ENCODE measurements at places on chromosomes 16 and 17. TPM values are rescaled to one million over a fixed set of nuclear protein-coding genes. Genes with fewer than 3 reads are reported as not detected.

Gene CCP110
- total RNA-seq: 13.0 TPM

Gene HSD3B7
- total RNA-seq: not detected

Gene PHKB
- total RNA-seq: 96.6 TPM

Gene FAM234A
- total RNA-seq: 26.5 TPM

Gene PRSS53
- 8.2 TPM for total RNA-seq

Gene KCNH4
- 0.47 TPM for total RNA-seq

Gene WFIKKN1
- total RNA-seq: 0.22 TPM

Gene KRT23
- total RNA-seq: not detected

Gene DPEP2
- 52.4 TPM for total RNA-seq

Gene LGALS9
- 122 TPM for total RNA-seq

Gene DPEP2NB
- total RNA-seq: not detected

Gene DNAAF8
- not detected for total RNA-seq

Gene C16orf95
- total RNA-seq: 2.1 TPM

Gene HS3ST6
- total RNA-seq: not detected

GRCh38 chr17:73342541-73343167 lies 30.9 kb upstream of the CDC42EP4 start:
- no peak for DNase-seq

- DNase-seq: no peak
Observed at GRCh38 chr16:4359914-4360313, 8.8 kb upstream of the PAM16 start.

DNA sequence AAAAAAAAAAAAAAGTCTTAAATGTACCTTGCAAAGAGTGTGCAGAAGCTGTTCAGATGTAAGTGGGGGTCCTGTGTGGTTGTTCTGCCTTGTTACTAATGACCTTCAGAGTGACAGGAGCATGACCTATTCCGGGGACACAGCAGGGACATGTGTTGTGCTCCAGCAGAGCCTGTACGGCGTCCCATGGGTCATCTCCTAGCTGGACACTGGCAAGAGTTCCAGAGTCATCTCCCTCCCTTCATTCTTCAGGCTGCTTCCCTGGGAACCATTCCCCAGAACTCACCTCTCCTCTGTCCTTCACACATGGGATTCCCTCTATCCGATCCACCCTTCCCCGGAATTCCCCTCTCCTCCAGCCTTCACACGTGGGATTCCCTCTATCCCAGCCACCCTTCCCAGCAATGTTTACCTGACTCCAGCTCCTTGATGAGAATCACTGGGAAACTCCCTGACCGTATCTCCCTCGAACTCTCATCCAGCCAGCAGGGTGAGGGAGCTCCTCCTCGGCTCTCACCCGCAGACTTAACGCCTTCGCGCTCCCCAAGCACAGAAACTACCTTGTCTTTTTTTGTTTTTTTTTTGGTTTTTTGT lies 85.8 kb downstream of the MRM3 start:
- DNase-seq: no peak

DNA sequence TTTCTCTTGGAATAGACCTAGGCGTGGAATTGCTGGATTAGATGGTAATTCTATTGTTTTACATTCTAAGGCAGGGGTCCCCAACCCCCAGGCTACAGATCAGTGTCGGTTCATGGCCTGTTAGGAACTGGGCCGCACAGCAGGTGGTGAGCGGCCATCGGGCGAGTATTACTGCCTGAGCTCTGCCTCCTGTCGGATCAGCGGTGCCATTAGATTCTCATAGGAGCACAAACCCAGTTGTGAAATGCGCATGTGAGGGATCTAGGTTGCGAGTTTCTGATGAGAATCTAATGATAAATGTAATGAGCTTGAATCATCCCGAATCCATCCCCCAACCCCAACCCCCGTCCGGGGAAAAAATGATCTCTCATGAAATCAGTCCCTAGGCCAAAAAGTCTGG lies 23.0 kb downstream of the NLRC5 start:
- DNase-seq: no peak

DNA sequence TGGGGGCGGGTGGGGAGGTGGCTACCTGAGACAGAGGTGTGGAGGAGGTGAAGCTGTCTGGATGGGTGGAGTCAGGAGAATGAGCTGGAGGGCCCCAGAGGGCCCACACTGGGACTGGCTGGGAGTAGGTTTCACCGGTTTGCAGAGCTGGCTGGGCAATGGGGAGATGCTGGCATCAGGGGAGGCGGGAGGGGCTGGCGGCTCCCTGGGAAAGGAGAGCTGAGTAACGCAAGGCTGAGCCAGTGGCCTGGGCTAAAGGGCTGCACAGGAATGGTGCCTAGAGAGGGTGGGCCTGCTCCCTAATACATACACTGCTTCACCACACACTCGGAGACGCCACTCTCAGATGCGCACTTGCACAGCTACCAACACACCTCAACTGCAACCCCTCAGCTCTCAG lies 12.4 kb downstream of the P3H4 start:
- no peak for DNase-seq

- no peak for DNase-seq
Observed at GRCh38 chr17:45646288-45646988, 137.7 kb upstream of the CRHR1 start.

DNA sequence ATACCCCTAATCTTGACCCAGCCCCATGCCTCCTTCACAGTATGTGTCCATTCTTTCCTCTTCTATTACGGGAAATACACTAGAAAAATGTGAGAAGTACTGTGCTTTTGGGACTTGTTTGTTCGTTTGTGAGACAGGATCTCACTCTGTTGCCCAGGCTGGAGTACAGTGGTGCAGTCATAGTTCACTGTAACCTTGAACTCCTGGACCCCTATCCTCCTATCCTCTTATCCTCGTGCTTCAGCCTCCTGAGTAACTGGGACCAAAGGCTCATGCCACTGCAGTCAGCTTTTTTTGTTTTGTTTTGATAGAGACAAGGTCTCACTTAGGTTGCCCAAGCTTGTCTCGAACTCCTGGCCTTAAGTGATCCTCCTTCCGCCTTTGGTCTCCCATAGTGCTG lies 29.9 kb upstream of the RASL10B start:
- no peak for DNase-seq

- no peak for DNase-seq
Observed at GRCh38 chr16:81505011-81505661, 60.5 kb downstream of the CMIP start.

DNA sequence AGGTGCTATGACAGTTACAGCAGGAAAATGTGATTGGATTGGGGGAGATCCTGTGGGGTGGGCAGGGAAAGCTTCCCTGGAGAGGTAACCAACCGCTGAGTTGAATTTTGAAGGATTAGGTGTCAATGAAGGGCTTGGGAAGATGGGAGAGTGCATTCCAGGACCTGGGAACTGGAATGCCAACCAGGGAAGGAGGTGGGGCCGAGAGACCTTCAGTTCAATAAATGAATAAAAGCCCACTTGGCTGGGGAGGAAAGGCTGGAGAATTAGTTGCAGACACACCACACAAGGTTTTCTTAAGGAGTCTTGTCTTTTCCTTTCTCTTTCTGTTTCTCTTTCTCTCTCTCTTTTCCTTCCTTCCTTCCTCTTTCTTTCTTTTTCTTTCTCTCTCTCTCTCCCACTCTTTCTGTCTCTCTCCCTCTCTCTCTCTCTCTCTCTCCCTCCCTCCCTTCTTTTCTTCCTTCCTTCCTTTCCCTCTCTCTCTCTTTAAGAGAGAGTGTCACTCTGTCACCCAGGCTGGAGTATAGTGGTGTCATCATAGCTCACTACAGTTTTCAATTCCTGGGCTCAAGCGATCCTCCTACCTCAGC lies 3.3 kb downstream of the USP43 start:
- no peak for DNase-seq

GRCh38 chr16:89326721-89327120 lies 109.2 kb downstream of the ZNF778 start:
- DNase-seq: no peak

DNA sequence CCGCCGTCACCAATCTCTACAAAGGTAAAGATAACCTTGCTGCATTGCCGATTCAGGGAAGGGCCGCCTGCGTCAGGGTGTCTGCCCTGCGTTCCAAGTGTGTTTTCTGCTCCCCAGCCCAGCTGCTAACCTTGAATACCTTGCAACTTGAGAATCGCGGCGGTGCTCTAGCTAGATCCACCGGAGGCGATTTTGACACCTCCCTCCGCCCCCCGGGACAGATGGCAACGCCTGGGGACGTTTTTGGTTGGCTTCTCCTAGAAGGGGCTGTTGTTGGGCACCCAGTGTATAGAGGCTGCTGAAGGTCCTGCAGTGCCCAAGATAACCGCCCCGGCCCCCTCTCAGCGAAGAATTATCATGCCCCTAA lies 1.5 kb downstream of the HAPSTR1 start:
- no peak for DNase-seq

- DNase-seq: no peak
Observed at GRCh38 chr17:72754513-72754912, 338.0 kb downstream of the SLC39A11 start.

DNA sequence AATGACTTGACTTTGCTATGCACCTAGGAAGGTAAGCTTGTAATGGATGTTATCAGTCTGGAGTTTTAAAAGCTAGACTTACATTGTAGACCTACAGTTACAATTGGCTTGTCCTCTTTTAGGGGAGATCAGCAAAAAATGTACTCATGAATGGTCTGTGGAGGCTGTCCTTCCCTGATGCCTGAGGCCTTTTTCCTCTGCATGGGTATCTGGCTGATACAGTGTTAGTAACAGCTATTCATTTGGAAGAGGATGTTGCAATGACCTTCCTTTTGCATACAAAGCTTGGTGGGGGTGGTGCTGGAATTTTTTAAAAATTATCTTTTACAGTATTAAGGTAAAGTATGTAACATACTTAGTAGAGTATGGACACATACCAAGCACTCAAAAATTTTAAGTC lies 525.5 kb downstream of the KIF2B start:
- no peak for DNase-seq

DNA sequence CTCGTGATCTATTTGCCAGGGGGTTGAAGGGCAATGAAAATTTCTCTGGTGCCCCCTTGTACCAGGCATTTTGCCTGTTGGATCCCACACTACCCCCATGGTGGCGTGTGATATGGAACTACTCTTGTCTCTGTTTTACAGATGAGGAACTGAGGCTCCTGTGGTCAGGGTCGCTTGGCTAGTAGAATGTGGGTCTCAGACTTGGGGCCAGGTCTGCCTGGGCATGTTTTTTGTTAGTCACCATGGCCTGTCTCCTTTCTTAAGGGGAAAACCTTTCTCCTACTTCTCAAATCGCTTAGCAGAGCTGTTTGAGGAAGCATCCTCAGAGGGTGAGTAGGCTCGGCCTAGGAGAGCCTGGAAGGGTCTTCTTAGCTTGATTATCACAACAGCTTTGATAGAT lies 51.2 kb downstream of the CLEC16A start:
- DNase-seq: no peak

GRCh38 chr17:10211666-10212065 lies 13.3 kb upstream of the GAS7 start:
- no peak for DNase-seq

- DNase-seq: no peak
Observed at GRCh38 chr16:71930013-71930563, 34.8 kb downstream of the IST1 start.

DNA sequence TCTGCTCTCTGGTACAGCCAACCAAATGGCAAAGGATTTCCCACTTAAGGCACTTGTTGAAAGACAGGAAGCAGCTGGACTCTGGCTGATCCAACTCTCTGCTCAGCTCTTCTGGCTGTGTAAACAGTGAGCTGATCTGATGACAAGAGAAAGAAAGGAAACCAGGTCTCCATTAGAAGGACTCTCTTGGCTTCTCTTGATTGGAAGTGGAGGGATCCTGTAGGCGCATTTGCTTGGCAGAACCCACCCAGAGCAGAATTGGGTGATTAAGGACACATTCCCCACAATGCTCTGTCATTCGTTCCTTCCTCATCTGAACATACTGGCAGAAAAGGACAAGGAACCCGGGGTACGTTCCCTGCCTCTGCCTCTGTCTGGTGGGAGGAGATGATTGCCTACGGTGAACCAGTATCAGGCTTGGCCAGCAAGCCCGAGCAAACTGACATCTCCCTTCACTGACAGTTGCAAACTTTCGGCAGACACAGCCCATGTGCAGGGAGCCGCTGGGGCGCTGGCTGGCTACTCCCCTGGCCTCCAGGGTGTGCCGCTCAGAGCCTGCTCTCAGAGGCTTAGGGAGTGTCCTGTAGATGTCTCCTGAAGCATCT lies 29.1 kb downstream of the LDHD start:
- no peak for DNase-seq

DNA sequence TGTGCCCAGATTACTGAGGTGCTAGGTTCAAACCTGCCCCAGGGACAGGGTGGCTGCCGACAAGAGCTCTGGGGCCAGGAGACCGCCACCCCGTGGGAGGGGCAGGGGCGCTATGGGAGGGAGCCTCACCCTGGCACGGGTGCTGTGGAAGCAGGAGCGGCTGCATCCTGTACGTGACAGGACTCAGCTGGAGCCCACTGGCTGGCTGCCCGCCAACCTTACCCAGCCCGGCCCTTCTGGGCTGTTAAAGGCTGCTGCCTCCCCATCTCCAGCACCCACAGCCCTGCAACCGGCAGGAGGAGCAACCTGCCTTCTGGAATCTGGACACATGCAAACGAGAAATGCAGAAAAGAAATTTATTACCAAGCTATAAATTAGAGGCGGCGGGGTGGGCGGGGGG lies 11.2 kb downstream of the PAM16 start:
- no peak for DNase-seq

DNA sequence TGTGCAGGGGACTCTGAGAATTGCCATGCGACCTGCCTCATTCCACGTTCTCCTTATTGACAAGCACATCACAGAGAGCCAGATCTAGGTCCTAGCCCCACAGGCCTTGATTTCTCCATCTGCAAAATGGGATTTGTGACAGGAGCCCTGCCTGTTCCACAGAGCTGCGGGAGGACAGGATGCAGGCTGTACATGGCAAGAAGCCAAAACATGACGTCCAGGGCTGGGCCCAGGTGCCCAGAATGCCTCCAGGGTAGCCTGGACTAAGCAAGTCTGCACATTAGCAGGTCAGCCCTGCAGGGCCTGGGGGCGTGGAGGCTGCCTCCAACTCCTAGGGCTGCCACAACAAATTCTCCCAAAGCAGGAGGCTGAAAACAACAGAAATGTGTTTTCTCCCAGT lies 235.7 kb upstream of the SDK2 start:
- no peak for DNase-seq

- no peak for DNase-seq
Observed at GRCh38 chr17:7835814-7836595, 2.0 kb downstream of the KDM6B start.

- peak; percentile 52 for DNase-seq
Observed at GRCh38 chr17:18248300-18248731, 10.2 kb downstream of the FLII start.

GRCh38 chr17:19539040-19539399 lies 5.4 kb downstream of the SLC47A1 start:
- no peak for DNase-seq

GRCh38 chr17:74833501-74834377 lies 25.9 kb downstream of the GRIN2C start:
- no peak for DNase-seq

DNA sequence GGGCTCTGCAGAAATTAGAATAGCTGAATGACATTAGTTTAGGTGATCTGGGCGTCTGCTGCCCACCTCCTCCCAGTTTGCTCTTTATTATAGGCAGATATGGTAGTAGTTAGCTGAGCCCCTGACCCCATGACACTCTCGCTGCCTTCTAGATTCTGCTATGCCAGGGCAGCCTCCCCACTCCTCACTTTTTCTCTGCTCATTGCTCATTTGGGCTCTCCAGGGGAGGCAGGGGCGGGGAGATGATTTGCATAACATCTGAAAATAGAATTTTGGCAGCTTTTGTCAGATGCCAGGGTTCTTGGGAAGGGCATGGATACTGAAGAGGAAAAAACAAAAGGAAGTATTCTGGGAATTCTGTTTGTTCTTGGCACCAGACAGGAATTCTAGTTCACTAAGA lies 78.0 kb upstream of the GAS7 start:
- no peak for DNase-seq

Measured in CD4-positive, CD25-positive, alpha-beta regulatory T cell (primary cell).